Stimulated activated CD4-positive, alpha-beta T cell treated with anti-CD3 and anti-CD28 coated beads, Interleukin-4, amount 100 ng/mL, for 48 hours (primary cell): ENCODE measurements at places on chromosomes 16 and 17.

- DNase-seq: no peak
Measured at GRCh38 chr16:21950782-21951521, 2.2 kb upstream of the UQCRC2 start.

DNA sequence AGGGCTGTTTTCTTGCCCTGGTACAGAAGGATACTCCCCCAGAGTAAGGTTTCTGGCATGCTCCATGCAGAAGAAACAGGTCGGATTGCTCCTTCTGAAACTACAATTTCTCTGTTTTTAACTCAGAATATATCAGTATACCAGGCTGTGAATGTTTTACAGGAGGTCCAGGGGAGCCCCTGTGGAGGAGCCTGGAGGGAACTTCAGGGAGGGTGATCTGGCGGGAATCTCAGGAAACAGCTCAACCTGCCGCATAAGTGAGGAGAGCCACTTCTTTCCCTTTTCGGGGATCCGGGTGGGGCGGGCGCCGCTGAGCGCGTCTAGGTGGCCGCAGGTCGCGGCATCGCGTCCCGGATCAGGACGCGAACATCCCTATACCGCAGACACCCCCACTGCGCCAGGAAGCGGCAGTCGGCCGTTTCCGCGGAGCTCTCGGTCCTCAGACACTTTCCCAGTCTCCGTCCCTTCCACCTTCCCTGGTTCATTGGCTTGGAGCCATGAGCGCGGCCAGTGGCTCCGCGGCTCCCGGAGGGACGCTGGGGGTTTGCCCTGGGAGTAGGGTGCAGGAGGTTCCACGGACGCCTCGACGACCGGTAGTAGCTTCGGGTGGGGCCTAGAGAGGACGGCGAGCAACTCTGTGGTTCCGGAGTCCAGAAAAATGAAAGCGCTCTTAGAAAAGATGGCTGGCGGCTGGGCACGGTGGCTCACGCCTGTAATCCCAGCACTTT lies 3.1 kb upstream of the ZNF764 start:
- no peak for DNase-seq

- DNase-seq: no peak
Measured at GRCh38 chr16:31274831-31275816, 15.3 kb downstream of the ITGAM start.

GRCh38 chr17:31211352-31212012 lies 85.6 kb downstream of the OMG start:
- no peak for DNase-seq

- DNase-seq: peak; percentile 8
Measured at GRCh38 chr17:80220736-80221215, 549 bp downstream of the SLC26A11 start.

DNA sequence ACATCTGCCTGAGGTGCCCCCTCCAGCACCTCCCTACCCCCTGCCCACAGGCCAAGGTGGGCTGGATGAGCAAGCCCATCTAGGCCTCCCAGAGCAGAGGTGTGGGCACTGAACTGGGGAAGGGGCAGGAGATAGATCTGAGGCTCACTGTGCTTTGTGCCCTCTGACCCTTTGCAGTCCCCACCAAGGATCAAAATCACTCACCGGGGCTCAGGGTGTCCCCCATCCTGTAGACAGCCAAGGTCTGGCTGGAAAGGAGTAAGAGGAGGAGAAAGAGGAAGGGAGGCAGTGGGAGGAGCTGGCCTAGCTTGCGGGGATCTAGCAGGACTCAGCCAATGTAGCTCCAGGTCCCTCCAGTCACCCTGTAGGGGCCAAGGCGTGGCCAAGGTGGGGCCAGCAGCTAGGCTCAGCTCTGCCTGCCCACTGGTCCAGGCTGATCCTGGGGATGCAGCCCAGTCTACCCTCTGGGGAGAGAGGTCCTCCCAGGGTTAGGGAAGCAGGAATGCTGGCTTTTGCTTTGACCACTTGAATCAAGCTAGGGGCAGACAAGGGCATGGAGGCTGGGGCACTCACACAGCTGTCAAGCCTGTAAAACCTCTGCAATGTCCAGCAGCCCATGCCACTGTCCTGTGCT lies 1.8 kb downstream of the SLC12A4 start:
- no peak for DNase-seq

DNA sequence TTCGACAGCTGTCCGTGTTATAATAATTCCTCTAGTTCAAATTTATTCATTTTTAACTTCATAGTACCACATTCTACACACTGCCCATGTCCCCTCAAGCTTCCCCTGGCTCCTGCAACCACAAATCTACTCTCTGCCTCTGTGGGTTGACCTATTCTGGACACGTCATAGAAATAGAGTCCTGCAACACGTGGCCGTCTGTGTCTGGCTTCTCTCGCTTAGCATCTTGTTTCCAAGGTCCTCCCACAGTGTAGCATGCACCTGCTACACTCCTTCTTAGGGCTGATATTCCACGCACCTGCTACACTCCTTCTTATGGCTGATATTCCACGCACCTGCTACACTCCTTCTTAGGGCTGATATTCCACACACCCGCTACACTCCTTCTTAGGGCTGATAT lies 16.5 kb downstream of the SCGB1C2 start:
- DNase-seq: no peak

DNA sequence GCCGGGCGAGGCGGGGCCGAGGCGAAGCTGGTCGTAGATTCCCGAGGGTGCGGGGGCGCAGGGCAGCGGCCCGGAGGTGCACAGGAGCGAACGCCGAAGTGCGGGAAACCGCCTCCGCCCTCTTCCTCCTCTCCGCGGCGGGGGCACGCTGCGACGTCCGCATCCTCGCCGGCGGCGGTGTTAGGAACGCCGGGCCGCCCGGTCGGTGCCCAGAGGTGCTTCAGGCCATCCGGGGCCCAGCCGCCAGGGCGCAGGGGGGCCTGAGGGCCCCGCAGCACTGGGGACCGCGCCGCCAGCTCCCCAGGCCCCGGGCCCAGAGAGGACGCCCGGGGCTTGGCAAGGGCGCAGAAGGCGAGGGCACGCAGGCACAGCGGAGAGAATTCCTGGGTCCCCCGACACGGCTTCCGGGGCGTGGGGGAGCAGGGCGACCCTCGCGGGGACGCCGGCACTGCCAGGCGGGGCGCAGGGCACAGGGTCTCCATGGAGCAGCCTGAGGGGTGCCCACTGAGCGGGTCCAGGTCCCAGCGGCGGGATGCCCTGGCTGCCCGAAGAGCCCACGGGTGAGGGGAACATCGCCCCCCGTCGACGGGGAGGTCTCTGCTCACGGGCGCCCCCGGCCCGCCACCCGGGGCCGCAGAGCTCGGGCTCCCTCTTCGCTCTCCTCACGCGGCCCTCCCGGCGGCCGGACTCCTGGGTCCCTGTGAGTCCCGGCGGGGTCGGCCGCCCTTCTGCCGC lies 576 bp downstream of the EPOP start:
- DNase-seq: peak; percentile 21

- no peak for DNase-seq
Measured at GRCh38 chr17:66359351-66359750, 56.9 kb downstream of the PRKCA start.

GRCh38 chr17:59331929-59332748 lies 684 bp downstream of the YPEL2 start:
- DNase-seq: peak; percentile 33

DNA sequence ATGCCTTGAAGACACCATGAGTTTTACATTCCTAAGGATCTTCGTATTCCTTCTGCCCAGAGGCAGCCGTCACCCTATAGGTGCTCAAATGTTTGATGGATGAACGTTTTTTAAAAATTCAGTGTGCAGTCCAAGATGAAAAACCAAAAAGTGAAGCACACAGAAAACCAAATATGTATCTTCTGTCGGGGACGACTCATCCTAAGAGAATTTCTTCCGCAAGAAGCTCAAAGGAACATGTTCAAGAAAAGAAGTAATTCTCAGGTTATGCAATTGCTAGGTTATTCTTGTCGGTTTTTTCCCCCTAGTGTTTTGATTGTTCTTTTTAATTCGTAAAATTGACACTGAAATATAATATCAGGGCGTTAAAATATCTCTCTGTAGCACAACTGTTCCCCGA lies 1.4 kb downstream of the CENPV start:
- DNase-seq: no peak

- no peak for DNase-seq
Measured at GRCh38 chr17:27593232-27593856, 37.6 kb upstream of the LGALS9 start.

DNA sequence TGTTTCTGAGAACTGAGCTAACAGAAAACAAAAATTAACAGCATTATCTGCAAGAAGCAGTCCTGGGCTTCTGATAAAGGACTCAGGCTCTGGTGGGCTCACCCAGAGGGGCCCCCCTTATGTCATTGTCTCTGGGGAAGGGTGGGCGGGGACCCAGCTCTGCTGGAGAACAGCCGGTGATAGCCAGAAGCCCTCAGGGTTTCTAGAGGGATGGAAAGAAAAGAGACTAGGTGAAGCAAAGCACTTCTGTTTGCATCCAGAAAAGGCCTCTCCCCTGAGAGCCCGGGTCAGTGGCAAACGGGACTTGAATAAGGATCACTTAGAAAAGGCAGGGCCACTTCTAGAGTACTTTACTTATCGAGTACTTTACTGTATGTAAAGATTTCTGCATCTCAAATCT lies 7.0 kb upstream of the CDC42EP4 start:
- no peak for DNase-seq

- no peak for DNase-seq
Measured at GRCh38 chr17:70938336-70938735, 769.0 kb downstream of the KCNJ2 start.

- no peak for DNase-seq
Measured at GRCh38 chr17:81741049-81741593, 29.0 kb downstream of the SLC25A10 start.

GRCh38 chr17:949623-950303 lies 29.8 kb downstream of the NXN start:
- DNase-seq: no peak

DNA sequence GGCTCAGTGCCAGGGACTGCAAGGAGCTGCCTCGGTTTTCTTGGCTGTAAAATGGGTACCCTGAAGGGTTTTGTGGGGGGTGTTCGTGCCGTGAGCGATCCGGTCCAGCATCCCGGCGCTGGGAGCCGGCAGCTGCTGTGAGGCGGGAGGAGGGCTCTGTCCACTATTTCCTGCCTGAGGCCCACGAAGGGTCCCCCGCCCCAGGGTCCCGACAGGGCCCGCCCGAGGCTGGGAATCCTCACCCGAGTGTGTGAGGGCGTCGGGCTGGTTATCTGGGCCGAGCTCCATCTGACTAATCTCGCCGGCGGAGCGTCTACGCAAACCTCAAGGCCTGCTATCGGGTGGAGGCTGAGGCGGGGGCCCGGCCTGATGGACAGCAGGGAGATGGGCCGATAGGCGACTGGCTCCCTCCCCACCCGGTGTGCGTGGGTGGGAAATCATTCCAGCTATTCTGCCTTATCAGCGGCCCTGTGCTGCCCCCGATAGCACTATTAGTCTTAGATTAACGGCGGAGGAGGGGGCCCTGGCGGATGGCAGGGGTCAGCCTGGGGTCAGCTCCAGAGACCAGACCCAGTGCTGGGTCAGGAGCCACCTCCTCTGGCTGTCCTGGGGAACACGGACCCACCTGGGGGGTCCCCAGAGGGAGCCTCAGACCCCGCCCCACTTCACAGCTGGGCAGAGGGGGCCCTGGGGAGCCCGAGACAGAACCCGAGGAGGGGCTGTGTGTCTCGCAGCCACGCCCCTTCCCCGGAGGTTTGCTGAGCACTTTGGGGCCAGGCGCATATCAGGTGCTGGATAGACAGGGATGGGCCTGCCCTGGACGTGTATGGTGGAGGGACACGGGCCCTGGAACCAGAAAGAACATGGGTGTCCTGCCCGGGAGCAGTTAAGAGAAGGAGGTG lies 44.7 kb downstream of the ZFPM1 start:
- DNase-seq: no peak

- DNase-seq: no peak
Measured at GRCh38 chr16:16022683-16023064, 73.3 kb downstream of the ABCC1 start.

DNA sequence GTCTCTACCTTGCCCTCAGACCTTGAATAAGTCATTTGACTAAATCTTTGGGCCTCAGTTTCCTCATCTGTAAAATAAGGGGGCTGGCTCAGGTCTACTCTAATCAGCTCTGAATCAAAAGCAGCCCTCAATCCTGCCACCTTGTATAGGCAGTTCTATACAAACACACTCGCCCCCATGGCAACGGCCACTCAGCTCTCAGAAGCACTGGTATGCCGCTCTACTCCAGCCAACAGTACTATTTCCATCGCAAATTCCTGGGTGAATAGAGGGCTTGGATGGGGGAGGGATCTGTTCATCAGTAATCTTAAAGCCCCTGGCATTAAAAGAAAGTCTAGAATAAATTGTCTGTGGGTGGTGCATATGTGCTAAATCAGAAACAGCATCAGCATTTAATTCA lies 21.2 kb upstream of the TAOK1 start:
- DNase-seq: no peak

DNA sequence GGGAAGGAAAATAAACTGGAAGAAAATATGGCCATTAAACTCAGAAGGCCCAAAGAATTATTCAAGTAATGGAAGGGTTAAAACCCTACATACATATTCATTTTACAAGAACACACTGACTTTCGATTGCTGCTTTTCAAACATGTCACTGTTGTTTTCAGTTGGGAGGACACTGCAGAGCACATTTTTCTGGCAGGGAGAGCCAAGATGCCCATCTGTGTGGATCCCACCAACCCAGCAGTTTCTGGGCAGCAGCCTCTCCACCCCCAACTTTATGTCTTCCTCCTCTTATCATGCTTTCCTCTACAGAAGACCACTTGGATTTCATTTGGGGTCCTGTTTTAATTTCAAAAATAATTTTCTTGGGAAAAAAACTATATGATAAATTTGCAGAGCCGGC lies 7.1 kb upstream of the CORO6 start:
- DNase-seq: no peak

GRCh38 chr17:34420254-34420766 lies 57.3 kb upstream of the CCL1 start:
- peak; percentile 52 for DNase-seq

DNA sequence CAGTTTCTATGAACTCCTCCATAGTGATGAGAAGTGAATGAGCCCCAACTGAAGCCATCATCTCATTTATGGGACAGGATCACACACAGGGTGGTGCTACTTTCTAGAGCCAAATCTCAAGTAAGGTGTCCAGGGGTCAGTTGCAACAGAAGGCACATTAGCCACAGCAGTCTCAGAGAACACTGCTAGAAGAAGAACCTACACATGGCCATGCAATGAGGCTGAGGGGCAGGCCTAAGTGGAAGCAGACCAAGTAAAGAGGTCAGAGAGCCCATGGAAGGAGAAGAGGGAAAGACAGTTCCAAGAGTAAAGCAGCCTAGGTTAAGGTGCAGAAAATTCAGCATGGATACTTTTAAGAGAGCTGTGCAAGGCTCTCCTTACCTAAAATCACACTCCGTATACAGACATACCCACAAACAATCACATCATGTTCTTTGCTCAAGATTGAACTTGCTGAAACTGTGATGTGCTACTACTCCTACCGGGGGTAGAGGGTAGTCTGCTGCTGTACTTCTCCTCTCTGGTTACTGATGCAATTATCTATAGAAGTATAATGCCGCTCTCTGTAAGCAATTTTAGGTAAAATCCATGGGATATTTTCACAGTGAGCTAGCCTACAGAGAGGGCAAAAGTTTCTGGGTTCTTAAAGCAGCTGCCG lies 1.7 kb downstream of the ABCA8 start:
- DNase-seq: no peak

- DNase-seq: peak; percentile 37
Measured at GRCh38 chr17:50361561-50362480, 11.2 kb downstream of the MRPL27 start.

GRCh38 chr16:70253291-70254106 lies 1.8 kb upstream of the EXOSC6 start:
- peak; percentile 26 for DNase-seq
